ENCODE measurements at places on chromosomes 6 and 20.

- no peaks in the 10 kb centered on the region for H3K36me3 ChIP-seq
- peaks cover 24% of the 10 kb centered on the region for H3K27me3 ChIP-seq
- H3K27ac ChIP-seq: no peak overlapping the region
- no peak for DNase-seq
- H3K4me3 ChIP-seq: no peak overlapping the region
Observed at GRCh38 chr20:46995561-46996142, 101.0 kb downstream of the EYA2 start.

DNA sequence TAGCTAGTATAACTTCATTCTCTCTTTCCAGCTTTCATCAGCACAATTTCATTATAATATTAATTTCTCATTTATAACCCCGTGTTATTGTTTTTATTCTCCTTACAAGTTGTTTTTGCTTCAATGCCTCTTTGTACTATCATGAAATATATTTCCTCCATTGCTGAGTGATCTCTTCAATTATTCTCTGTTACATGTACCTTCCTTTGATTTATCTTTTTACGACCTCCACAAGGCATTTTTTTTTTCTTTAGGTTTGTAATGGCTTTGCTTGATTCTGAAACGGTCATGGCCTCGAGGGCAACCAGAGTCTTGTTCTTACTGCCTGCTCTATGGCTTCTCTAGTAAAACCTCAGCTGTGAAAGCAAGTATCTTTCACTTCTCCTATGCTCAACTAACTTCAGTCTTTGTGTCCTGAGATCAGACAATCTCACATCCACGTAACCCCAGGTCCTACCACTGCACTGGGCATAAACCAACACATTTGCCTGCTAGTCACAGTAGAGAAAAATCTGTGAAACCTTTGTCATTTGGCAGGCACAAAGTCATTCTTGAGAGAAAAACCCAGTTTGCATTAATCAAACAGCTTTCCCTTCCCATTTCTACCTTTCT is 119.9 kb downstream of the UST start:
- no peak for DNase-seq
- 0 out of 2 replicates have a peak, but pooled peaks cover 10% of the 10 kb centered on the region for H3K36me3 ChIP-seq
- peaks cover 60% of the 10 kb centered on the region for H3K4me1 ChIP-seq
- no peak overlapping the region for H3K4me3 ChIP-seq
- peaks cover 6% of the 10 kb centered on the region for H3K27me3 ChIP-seq
- H3K27ac ChIP-seq: peak overlapping the region; percentile 57

GRCh38 chr6:31114541-31114878 is at the start of gene PSORS1C1:
PSORS1C1 (plus strand) TSS chr6:31114800; CDS start chr6:31129633, 14,833 bp downstream.
- peak within 1 kb of the TSS; percentile 80 for H3K4me3 ChIP-seq
- peaks cover 48% of the 10 kb centered on the region for H3K4me1 ChIP-seq
- peak; percentile 91 for DNase-seq
- H3K27me3 ChIP-seq: peaks cover 10% of the 10 kb centered on the region

DNA sequence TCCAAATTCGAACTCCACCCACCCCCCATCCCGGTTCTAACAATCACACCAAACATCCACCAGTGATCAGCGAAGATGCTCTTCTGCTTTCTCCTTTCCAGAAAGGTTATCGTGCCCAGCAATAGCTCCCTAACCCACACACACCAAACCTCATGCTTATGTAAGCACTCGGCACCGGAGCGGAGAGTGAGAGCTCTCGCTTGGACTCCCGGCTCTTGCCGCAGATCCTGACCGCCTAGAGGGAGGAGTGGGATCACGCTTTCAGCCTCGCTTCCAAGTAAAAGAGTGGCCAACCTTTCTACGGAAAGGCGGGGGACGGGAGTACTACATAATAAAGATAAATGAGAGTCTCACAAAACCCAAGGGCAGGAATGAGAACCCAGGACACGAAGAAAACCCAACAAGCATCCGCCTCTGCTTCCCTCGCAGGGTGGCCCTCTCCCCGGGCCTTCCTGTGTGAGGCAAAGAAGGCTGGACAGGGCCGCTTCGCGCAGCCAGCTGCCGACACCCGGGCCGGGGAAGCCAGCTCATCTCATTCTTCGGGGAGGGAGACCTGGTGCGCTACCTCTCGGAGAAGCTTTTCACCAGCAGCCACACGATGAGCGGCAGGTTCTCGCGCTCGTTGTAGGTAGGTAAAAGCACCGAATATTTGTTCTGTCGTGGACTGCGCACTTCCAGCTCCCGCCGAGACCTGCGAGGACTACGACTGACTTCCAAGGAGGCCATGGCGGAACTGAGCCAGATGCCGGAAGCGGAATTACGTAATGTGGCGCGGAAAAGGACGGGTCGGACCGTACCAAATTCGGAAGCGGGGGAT is at the start of gene DPM1:
Gene DPM1 (minus strand): TSS at position 735 of the 817 bp plus-strand sequence. CDS start 9 bp downstream, at position 726.
- peak within 1 kb of the TSS; percentile 100 for H3K27ac ChIP-seq
- peaks cover 50% of the 10 kb centered on the region for H3K4me1 ChIP-seq

DNA sequence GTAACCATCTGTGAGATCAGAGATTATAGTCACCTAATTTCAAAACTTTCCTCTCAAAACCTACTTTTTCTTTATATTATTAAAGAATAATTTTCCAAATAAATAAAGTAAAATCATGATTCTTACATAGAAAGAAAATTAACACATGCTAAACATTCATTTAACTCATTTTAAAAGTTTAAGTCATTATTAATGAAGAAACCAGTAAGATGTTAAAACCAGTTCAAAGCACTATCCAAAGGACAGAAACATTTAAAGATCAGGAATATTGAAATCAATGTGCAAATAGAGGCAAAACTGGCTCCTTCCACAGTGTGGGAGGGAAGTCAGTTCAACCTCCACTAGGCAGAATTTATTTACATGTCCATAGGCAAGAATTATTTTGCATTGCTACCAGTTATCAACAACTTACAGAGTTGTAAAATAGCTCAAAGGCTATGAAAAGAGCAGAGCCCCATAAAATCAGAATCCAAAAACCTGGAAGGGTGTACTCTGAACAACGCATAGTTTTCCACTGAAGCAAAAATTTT is 146.9 kb downstream of the KHDC1L start:
- no peak overlapping the region for H3K4me3 ChIP-seq
- no peaks in the 10 kb centered on the region for H3K36me3 ChIP-seq
- H3K27me3 ChIP-seq: no peaks in the 10 kb centered on the region
- H3K4me1 ChIP-seq: peaks cover 79% of the 10 kb centered on the region
- no peak overlapping the region for H3K27ac ChIP-seq
- DNase-seq: no peak

DNA sequence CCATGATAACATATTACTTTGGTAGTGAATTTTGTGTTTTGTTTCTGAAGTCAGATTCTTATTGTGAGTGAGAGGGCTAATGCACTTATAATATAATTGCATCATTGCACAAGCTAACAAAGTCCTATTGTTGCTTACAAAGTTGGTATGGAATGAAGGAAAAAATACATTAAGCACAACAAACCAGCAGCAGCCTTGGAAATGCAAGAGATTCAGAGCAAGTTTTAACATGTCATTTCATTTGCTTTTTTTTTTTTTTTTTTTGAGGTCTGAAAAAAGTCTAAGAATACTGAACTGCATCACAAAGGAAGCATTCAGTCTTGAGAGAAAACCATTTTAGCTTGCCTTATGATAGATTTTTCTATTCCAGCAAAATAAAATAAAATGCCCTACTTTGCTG is 57.6 kb downstream of the PLCB4 start:
- peaks cover 45% of the 10 kb centered on the region for H3K4me1 ChIP-seq
- H3K27ac ChIP-seq: peak overlapping the region; percentile 4
- H3K27me3 ChIP-seq: no peaks in the 10 kb centered on the region
- peaks cover 34% of the 10 kb centered on the region for H3K36me3 ChIP-seq
- no peak overlapping the region for H3K4me3 ChIP-seq
